ENCODE measurements at places on chromosomes 4 and X. TPM values are rescaled to one million over a fixed set of nuclear protein-coding genes. Genes with fewer than 3 reads are reported as not detected.

Gene GAGE13
- not detected for total RNA-seq

Gene FOXO4
- 13.8 TPM for total RNA-seq

DNA sequence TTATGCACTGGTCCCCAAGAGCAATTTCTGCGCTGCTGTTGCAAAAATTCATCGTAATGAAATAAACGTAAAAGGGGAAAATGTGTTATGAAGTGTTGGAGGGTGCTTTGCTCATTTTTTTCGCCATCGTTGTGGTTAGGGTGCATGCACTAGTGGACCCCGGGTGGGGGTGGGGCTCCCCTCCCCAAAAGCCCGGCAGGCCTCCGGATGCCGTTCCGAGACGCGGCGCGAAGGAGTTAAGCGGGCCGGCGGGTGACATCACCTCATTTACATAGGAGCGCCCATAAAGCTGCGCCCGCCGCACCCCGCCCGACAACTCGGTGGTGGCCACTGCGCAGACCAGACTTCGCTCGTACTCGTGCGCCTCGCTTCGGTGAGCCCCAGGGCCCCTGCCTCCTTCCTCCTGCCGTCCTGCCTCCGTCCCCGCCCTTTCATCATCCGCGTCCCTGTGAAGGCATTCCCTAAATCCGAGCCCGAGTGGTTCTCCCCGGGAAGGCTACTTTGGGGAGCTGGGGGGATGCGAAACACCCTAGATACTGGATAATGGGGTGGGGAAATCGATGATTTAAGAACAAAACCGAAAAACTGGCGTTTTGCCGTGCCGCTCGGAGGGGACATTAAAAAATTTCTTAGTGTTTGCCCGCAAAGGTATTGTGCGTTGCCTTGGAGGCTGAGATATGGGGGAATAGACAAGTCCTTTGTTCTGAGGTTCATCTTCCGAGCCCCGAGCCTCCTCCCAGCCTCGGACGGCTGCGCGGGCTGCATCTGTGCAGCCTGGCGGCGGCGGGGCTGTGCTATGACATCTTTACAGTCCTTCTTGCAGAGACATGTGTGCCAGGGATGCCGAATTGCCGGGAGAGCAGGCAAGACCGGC, at the start of gene TMSB4X:
TMSB4X (plus strand) TSS at position 315 of the 874 bp plus-strand sequence.
- peak; percentile 52 for DNase-seq

DNA sequence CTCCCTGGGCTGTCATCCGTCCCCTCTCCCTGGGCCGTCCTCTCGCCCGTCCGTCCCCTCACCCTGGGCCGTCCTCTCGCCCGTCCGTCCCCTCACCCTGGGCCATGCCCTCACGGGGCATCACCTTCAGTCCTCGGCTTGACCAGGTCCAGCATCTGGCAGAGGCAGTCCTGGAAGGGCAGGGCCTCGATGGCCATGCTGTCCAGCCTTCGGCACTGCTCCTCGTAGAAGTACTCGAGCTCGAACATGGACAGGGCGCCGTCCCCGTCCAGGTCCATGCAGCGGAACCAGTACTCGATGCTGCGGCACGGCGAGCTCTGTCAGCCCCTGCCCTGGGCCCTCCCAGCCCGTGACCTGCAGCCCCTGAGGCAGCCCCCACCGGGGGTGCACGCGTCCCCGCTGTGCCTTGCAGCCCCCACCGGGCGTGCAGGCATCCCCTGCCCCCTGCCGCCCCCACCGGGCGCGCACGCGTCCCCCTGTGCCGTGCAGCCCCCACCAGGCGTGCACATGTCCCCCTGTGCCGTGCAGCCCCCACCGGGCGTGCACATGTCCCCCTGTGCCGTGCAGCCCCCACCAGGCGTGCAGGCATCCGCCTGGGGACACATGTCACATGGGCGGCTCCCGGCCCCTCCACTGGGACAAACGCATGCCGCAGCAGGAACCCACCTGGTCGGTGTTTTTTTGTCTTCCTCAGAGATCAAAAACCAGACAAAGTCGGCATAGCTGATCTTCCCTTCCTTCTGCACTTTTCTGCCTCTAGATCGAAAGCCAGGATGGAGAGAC, 22.2 kb upstream of the GTPBP6 start:
- DNase-seq, result no peak

Gene USP38
- total RNA-seq, result 25.5 TPM

Gene PNMA3
- 0.32 TPM for total RNA-seq

Gene CACNA1F
- 0.19 TPM for total RNA-seq

DNA sequence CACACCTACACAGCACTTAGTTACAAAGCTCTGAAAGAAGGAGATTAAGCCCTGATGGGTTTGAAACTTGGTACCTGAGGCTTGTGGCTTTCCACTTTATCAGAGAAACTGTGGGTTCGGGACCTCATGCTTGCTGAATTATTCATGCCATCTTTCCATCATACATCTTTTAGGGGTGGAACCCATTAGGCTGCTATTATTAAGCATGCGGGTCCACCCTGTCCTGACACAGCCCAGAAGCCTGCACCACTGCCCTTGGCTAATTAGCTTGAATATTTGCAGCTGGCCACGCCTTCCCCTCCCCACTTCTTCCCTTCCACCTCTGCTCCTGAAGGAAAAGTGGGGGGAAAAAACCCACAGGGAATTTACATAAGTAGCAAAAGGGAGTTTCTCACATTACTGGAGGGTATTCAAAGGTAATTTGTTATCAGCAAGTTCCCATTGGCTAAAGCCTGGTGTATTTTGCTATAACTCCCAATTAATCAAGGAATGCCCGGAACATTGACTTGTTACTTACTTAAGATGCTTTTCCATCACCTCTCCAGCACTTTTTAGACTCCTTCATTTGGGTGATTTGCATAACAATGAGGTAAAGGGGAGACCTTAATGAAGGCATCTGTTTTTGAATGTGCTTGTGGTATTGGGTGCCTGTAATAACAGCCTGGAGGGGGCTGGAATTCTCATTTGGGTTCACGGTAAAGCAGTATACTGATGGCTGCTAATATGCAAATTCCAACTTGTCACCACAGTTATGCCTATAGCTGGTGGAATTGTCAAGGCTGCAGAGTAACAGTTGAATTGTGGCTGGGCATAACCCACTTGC, 231.7 kb upstream of the GATB start:
- DNase-seq, result no peak

Gene RASSF6
- not detected for total RNA-seq

Gene TLR10
- total RNA-seq, result 0.46 TPM

Gene NAP1L3
- total RNA-seq, result 1.1 TPM

DNA sequence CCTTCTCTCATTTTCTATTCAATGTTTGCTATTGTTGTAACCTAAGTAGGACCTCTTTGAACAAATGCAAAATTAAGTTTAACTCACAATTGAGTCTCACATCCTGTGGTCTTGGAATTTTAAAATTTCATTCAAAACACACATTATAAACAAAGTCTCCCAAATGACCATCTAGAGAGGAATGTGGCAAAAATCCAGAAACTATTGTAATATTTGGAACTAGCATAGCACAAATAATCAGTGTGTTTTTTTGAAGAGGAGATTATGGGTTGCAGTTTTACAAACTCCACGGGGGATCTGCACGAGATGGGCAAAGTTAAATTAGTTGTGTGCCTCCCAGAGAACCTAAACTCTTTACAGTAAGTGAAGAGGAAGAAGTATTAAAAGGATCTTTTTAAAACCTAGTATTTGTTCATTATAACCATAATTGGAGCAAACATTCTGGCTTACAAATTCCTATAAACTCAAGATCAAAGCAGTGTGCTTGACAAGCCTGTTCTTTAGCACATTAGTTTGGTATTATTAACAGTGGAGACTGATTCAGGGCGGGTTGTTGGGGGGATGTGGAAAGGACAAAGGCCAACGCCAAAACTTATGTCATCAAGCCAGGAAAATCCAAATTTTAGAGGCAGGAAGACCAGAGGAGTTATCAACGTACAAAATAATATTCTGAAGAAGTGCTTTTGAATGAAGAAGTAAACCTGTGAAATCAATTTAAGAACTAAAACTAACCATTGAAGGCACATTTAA, 22.4 kb upstream of the RBPJ start:
- DNase-seq, result no peak

GRCh38 chr4:4260185-4260751, 12.2 kb upstream of the TMEM128 start:
- DNase-seq, result no peak

DNA sequence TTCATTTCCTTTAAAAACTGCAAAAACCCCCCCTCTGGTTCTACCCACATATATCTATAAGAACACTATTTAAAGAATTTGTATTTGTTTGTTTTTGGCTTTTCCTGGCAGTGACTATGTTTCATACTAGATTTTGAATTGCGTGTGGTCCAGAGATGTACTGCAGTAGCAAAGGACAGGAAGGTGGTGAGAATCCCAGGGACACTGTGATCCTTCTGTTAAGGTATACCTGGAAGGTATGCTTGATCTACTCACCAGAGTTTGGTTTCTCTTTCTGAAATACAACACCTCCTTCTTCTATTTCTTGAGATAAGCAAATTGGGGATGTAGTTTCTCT, 129.6 kb upstream of the RASGEF1B start:
- DNase-seq, result no peak

GRCh38 chr4:177487977-177488376, 45.7 kb upstream of the AGA start:
- no peak for DNase-seq

- no peak for DNase-seq
Measured at GRCh38 chr4:109990261-109991257, 77.9 kb downstream of the EGF start.

GRCh38 chr4:152243206-152243605, 292.7 kb downstream of the FBXW7 start:
- no peak for DNase-seq

Gene PPP1R2C
- total RNA-seq, result not detected

DNA sequence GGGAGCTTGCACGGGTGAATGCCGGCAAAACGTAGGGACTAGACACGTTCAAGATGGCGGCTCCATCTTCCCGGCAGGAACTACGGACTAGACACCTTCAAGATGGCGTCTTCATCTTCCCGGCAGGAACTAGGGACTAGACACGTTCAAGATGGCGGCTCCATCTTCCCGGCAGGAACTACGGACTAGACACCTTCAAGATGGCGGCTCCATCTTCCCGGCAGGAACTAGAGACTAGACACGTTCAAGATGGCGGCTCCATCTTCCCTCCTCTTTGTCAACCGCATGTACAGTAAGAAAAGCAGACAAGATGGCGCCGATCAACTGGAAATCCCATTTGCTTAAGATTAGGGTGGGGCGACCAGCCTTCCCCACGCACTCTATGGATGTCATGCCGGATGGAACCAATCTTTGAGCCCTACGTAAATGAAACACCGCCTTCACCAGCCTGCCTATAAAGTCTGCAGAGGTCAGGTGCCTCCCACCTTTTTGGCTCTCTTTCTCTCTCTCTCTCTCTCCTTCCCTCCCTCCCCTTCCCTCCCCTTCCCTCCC, 222.4 kb downstream of the CRLF2 start:
- DNase-seq, result peak; percentile 61

- no peak for DNase-seq
Measured at GRCh38 chr4:10577018-10577417, 107.5 kb downstream of the CLNK start.

Gene NUP62CL
- 0.84 TPM for total RNA-seq

GRCh38 chr4:171876636-171877035, 63.4 kb downstream of the GALNTL6 start:
- no peak for DNase-seq

DNA sequence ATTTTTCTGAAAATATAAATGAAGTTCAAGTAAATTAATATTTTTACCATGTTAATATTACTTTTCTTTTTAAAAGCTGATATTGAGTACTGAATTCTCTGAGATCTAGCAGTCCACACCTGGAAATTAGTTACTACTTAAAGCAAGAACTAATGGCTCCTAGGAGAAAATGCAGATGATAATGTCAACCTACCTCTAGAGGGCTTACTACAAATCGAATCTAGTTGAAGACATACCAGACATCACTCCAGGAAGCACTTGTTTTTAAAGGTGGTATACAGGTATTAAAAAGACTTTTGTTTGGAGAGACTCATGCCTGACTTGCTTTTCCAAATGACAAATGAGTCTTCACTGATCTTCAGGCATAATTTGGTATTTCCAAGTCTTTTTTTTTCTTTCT, 516.4 kb upstream of the BOD1L1 start:
- DNase-seq, result no peak

GRCh38 chrX:56281789-56282188, 49.6 kb downstream of the KLF8 start:
- DNase-seq, result no peak

DNA sequence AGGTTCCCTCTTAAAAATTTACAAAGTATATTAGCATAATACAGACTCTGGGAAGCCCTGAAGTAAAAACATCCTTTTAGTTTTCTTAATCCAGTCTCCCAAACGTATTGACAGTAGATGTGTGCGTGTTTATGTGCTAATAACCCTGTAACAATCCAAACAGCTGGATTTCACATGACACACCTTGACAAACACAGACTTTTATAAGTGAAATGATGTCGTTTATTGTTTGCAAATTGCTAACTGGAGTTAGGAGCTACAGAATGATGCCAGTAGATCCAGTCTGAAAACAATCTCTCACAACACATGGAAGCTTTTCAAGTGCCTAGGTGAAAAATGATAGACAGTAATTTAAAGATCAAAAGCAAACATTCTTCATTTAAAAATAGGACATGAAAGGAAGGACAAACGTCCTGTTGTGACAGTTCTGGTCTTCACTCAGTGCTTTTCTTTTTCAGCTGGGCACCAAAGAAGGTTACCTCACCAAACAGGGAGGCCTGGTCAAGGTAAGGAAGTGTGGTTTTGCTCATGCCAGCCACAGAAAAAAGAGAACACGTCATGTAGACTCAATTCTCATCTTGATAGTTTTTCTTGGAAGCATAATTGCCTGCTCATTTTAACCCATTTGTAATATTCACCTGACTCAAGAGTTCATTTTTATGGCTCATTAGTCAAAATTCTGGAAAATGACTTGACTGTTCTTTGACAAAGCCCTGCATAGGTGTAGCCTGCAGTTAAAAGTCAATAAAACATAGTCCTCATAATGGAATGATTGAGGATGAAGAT, 32.9 kb downstream of the LAMTOR3 start:
- DNase-seq, result no peak

- no peak for DNase-seq
Measured at GRCh38 chr4:8528713-8529112, 51.5 kb upstream of the GPR78 start.

GRCh38 chr4:121139533-121140222, 24.4 kb downstream of the TNIP3 start:
- DNase-seq, result no peak

- no peak for DNase-seq
Measured at GRCh38 chr4:106463622-106464021, 95.0 kb upstream of the GIMD1 start.

Gene PNMA5
- not detected for total RNA-seq

DNA sequence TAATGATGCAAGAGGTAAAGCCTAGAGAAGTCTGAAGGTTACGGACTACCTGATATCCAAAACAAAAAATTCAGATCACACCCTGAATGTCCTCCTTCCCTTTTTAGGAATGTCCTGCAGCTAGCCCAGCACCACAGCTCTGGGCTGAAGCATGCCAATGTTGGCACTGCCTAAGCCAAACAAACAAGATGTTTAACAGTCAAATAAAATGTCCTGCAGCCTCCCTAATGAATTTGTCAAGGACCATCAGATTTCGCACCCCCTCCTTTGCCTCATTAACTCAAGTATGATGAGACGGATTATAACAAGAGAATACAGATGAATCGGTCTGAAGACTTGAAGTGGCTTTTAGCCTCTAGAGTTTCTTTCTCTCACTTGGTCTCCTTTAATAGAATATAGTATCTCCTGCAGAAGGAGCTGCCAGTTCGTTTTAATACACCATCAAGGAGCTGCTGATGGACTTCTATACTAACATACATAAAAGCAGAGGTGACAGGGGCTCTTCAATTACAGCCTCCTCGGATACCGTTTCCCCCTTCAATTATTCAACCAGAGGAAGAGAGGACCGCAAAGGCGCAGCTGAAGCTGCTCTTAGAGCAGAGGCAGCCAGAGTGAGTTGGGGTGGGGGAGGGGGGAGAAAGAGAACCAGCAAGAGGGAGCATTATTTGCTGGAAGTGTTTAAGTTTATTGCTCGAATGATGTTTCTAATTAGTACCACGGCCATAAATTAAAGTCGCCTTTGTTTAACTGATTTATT, 3.0 kb upstream of the MAB21L2 start:
- no peak for DNase-seq

Measured in omental fat pad (tissue), 4 donors.